ENCODE measurements at places on chromosomes 7 and 10.

- DNase-seq, result no peak
These were observed 181.9 kb downstream of the WNT2 start for GRCh38 chr7:117140921-117141320.

DNA sequence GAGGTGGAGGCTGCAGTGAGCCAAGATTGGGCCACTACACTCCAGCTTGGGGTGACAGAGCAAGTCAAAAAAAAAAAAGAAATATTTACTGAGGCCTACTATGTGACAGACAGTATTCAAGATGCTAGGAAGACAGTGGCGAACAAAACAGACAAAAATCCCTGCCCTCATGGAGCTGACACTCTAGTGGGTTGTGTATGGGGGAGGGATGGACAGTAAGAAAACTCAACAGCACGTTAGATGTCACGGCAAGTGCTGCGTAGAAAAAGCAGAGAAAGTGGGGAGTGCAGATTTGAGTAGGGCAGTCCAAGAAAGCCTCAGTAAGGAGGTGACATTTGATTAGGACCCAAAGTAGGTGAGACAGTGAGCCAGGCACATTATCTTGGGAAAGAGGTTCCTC is 10.1 kb downstream of the CAMK2G start:
- DNase-seq, result no peak

GRCh38 chr7:91717681-91718470 is 162.6 kb downstream of the MTERF1 start:
- DNase-seq, result no peak

GRCh38 chr10:88415533-88416130 is 167.5 kb downstream of the RNLS start:
- DNase-seq, result no peak

GRCh38 chr10:117549100-117549585 is 6.6 kb downstream of the EMX2 start:
- DNase-seq, result no peak

GRCh38 chr7:300546-301290 is 10.7 kb downstream of the FOXL3 start:
- no peak for DNase-seq

- no peak for DNase-seq
These were observed 25.6 kb downstream of the CDC123 start for GRCh38 chr10:12221323-12222298.

DNA sequence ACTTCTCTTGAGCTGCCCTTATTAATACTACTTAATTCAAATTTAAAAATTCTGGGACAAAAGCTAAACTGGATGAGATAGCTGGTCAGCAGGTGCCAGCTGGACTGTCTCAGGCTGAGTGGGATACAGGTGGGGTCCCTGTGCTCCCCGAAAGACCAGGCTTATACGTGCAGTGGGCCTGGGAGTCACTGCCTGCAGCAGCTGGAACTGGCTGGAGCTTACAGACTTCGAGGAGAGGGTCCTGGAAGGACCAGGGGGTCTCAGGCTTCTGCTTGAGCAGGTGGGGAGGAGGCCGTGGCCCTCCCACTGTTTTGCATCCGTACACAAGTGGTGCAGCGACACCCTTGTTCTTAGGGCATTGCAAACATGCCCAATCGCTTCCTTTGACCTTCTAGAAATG is 203.7 kb downstream of the GLRX3 start:
- no peak for DNase-seq

DNA sequence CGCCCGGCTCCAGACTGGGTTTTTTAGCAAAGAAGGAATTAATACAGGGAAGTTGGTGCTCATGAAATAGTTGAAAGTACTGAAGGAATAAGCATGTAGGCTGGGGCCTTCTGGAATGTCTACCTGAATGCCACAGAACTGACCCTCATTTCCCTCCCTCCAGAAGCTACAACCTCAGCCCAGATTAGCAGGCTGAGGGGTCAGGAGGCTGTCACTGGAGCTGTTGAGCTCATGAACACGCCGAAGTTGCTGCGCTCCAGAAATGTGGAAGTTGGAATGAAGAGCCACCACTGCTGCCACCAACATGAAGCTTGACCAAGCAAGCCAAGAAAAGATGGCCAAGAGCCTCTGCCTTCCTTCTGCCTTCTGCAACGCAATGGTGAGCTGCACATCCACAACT is 52.2 kb upstream of the KMT2E start:
- no peak for DNase-seq

GRCh38 chr7:116661865-116662264 is 10.1 kb upstream of the MET start:
- DNase-seq, result no peak

All from stimulated activated CD4-positive, alpha-beta T cell treated with anti-CD3 and anti-CD28 coated beads, Interleukin-1b, Interleukin-23, amount 100 ng/mL, for 1 hour (primary cell).